ENCODE measurements at places on chromosomes 2 and 18.

DNA sequence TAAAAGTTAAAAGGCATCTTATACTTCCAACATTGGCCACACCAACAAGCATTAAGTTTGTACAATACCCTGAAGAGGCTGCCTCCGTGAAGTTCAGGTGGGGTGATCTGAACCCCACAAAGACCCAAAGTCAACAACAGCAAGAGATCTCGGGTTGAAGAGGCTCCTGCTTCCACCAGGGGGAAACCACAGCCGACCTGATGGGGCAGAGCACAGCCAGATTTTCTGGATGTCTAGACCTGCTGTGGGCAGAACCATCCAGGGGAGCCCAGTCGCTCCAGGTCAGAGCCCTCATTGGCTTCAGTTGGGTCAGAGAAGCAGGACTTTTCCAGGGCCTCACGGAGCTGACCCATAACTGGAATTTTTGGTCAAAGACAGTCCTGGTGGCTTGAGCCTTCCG lies 66.5 kb upstream of the ACKR3 start:
- no peak for DNase-seq

- no peak for DNase-seq
Measured at GRCh38 chr2:219775506-219775905, 148.1 kb downstream of the SLC4A3 start.

DNA sequence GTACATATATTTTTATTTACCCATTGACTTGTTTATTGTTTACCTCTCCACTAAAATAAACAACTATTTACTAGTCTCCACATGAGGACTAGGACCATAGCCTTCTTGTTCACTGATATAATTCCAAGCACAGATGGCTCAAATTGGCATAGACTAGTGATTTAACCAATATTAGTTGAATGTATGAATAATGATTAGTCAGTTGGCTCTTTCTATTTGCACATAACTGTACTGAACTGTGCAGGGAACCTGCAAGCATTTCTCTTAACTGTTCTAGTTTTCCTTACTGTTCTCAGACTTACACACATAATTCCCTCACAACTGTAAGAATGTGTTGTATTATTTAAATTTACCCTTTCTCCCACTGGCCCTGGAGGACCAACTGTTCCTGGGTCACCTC lies 91.9 kb downstream of the COL3A1 start:
- no peak for DNase-seq

- DNase-seq = no peak
Measured at GRCh38 chr2:202877699-202878098, 6.1 kb upstream of the ICA1L start.

DNA sequence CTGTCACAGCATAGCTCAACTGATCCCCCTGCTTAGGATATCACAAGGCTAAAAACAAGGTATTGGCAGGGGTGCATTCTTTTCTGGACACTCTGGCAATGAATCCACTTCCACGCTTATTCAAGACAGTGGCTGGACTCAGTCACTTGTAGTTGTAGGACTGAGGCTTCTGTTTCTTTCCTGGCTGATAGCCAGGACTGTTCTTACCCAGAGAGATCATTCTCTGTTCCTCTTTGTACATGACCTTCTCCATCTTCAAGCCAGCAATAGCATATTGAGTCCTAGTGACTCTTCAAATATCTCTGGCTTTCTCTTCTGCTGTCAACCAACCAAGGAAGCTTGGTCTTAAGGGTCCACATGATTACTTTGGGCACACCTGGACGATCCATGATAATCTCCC lies 241.3 kb downstream of the RBM43 start:
- no peak for DNase-seq

DNA sequence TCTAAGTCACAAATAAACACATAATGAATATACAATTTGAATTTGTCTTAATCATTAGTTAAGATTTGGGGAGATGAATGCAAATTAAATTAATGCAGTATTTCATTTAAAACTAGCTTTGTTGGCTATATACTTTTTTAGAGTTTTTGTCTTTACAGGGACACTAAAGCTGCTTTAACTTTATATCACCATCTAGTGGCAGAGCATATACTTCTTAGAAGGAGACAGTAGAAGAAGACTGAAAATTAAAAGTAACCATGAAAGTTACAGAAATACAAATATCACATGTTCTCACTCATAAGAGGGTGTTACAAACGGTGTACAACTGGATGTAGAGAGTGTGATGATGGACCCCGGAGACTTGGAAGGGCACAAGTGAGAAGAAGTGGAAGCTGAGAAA lies 268.3 kb upstream of the NETO1 start:
- peak; percentile 13 for DNase-seq

- peak; percentile 70 for DNase-seq
Measured at GRCh38 chr2:218448934-218449333, 30.0 kb downstream of the VIL1 start.

DNA sequence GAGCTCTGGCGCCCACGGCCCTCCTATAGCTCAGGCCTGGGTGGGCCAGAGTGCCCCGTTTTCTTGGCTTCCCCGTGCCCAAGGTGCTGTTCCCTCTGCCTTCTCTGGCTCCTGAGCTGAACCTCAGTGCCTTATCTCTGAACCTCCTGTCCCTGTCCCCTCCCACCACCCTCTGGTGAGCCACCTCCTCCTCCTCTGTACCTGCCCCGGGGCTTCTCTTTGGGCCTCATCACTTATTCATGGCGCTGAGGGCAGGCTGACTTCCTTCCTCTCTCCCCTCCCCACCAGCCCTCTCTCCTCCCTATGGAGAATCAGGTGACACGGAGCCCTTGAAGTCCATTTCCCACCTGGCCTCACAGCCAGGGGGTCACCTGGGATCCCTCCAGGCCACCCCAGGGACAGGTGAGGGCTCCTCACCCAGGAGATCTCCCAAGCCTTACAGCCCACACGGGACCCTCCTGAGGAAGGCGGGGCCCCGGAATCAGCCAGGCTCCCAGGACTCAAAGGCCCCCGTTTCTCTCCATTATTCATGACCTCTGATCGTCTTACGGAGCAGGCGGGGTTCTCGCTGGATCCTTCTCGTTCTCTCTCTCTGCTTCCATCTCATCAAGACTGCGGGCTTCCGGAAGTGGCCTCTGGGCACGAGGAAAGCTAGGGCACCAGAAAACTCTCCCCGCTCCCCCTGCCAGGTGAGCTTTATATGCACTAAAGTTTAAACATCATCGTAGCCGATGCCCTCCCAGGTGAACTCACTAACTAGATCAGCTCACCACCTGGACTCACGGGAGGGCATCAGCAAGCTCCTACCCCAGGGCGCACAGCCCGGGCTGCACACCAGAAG lies at the start of gene LOXHD1:
LOXHD1 (minus strand) TSS at position 106 of the 841 bp plus-strand sequence. CDS start 187 bp downstream, outside the sequence.
- DNase-seq = no peak

- no peak for DNase-seq
Measured at GRCh38 chr2:48397281-48397680, 132.7 kb upstream of the STON1 start.

DNA sequence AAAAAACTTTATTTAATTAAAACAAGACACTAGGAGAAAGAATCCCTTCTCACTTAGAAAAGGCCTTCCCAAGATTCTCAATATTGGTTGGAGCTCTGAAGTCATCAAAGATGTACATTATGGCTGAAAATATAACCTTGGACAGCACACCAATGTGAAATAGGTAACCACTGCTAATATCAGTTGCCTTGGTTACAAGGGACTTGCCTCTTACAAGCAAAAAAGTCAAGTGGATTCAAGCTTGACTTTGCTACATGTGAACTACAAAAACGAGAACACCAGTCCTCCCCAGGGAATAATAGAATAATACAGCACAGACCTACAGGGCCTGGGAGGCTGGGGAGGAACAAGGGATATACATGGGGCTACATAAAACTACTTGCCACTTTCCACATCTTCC lies 46.1 kb downstream of the NABP1 start:
- DNase-seq = no peak

- DNase-seq = no peak
Measured at GRCh38 chr18:63559567-63560491, 17.7 kb downstream of the SERPINB12 start.

DNA sequence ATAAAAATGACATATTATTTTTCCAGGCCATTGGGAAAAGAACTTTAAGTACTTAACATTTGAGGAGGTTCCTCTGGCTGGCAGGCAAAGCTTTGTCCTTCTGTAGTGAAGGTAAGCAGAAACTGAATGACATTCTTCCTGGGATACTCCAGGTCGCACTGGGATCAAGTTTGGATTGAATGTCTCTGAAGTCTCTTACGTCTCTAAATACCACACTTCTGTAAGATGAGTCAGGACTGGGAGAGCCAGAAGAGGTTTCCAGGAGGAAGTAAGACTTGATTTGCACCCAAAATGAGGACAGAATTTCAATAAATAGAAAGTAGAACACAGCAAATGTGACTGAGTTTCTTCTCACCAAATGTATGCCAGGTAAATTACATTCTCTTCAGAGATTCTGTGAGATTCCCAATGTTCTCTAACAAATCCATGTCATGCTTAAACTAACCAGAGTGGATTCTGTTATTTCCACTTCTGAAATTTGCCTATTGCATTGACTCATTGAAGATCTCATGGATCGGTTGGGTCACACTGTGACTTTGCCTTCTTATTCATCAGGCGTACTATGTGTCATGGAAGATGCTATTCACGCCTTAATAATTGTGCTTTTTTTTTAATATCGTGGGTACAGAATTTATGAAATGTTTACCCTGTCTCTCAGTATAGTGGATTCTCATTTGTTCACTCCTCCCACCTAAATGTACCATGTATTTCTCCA lies 25.5 kb upstream of the VIT start:
- no peak for DNase-seq

GRCh38 chr2:100104718-100105677 lies 37.4 kb downstream of the AFF3 start:
- DNase-seq = no peak

- peak; percentile 50 for DNase-seq
Measured at GRCh38 chr18:9422816-9423519, 52.3 kb upstream of the RALBP1 start.

DNA sequence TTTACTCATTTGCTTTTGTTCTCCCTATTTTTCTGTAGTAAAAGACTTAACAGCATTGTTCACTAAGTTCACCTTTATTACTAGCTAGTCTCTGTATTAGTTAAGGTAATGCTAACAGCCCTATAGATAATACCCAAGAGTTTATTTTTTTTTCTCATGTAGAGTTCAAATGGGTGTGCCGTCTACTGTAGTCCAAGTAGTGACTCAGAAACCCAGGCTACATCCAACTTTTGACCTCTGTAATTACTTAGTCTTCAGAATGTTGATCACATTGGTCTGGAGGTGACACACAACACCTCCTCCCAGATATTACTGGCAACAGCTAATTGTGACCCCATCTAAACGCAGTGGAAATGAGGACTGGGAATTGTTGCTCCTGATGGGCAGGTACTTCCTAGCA lies 7.7 kb downstream of the COQ10B start:
- DNase-seq = peak; percentile 36

DNA sequence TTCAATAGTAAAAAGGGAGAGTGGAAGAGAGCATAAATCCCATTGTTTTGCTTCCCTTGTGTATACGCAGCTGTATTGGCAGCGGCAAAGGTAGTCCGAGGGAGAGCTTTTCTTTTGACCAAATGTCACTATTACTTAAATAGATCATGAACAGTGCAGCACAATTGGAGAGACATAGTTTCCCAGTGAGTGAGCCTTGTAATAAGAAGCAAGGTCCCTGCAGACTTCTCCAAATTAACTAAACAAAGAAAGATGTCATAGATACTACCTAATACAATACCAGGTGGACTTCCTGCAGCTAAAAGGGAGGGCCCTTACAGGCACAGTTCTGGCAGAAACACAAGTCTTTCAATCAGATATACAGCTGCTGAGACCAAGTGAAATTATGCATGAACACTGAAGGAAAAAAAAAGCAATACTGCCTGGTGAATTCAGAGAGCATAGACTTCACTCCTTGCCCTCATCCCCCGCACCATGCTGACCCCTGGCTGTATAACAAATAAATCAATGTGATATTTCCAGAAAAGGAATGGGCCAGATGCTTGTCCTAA lies 404.7 kb upstream of the CDH2 start:
- DNase-seq = no peak

DNA sequence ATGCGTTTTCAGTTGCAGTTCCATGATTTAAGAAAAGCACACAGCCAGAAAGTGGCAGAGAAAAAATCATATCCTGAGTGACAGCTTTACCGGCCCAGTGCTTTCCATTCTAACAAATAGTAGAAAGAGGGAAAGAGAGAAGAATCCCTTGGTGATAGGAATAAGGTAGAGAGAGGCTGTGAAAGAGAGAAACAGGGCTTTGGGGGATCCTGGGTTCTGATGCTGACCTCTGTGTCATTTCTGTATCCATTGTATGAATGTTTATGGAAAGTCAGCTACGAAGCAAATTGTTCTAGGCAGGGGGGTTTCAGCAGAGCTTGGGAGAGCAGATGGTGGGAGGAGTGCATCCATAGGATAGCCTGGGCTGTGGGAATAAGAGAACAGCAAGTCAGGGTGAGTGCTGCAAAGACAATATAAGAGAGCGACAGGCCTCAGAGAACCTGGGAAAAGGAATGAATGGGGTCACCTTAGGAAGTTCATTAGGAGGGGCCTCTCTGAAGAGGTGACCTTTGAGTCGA lies 203.4 kb upstream of the TNP1 start:
- DNase-seq = no peak

GRCh38 chr2:154133823-154134222 lies 262.1 kb downstream of the GALNT13 start:
- peak; percentile 13 for DNase-seq

DNA sequence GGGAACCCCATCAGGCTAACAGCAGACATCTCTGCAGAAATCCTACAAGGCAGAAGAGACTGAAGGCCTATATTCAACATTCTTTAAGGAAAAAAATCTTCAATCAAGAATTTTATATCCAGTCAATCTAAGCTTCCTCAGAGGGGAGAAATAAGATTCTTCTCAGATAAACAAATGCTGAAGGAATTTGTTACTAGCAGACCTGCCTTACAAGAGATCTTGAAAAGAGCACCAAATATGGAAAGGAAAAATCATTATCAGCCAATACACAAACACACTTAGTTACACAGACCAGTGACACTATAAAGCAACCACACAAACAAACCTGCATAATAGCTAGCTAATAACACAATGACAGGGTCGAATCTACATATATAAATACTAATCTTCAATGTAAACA lies 96.5 kb downstream of the SUCLG1 start:
- no peak for DNase-seq

DNA sequence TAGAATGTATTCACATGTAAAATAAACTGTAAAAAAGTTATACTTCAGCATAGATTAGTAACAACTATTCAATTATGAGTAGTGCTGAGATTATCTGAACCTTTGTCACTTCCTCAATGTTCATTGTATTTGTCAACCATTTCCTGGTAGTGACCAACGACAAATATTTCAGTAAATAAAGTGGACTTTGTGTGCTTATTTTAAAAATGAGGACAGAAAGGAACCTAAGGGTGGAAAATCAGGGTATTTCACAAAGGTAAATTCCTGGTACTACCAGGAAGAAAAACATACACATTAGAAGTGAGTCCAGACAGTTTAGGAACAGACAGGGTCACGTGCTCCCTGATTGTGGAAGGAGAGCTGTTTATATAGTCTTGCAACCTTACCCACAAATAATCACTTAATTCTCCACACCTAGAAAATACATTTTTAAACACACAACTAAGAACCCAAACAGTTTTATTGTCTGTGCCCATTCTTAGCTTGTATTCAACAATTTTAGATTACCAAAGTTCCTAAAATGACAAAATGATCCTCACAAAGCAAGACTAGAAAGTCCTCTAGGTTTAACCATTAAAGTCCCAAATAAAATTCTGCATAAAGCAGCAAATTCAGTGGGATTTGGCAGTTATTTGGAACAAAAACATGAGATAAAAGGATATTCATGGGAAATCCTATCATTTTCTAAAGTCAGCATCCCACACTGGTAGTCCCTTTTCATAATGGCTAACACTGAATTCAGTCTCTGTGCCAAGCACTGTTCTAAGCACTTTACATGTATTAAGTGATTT lies 28.2 kb downstream of the PELI1 start:
- no peak for DNase-seq

- DNase-seq = no peak
Measured at GRCh38 chr2:144281476-144281875, 238.4 kb downstream of the ZEB2 start.

- DNase-seq = no peak
Measured at GRCh38 chr2:160479269-160479668, 14.3 kb downstream of the RBMS1 start.
